Non-pigmented ciliary epithelial cell (primary cell): ENCODE measurements at places on chromosomes 6 and 20.

- DNase-seq = no peak
Observed at GRCh38 chr6:33170176-33171015, 21.9 kb downstream of the COL11A2 start.

DNA sequence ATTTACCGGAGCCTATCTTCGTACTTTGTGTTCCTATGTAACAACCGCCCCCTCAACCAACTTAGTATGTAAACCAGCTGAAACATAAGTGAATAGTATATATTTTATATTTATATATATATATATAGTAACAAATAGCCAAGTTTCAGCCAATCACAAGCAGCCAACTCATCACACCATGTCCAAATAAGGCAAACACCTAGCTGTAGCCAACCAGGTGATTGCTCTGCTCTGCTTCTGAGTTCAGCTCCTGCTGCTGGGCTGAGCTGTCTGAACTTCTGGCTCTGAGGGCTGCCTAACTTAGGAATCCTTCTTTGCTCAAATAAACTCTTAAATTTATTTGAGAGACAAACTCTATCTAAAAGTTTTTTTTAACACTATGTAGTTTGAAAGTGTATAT is 101.6 kb upstream of the SOX4 start:
- DNase-seq = no peak

- DNase-seq = no peak
Observed at GRCh38 chr6:82216549-82216948, 31.0 kb downstream of the IBTK start.

DNA sequence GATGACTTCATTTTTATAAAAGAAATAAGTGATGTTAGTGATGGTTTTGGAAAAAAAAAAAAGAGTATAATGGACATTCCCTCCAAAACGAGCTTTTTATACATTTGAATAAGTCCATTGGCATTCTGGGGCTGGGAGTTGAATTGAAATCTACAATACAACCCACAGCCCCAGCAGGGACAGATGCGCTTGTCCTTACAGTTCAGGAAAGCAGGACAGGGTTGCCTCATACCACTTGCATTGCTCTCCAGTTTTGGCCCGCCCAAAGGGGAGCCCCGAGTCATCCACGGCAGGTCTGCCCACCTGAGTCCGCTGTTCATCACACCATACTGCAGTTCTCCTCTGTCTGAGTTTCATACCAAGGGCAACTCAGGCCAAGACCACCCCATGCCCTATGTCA is 46.2 kb downstream of the VAPB start:
- DNase-seq = no peak

DNA sequence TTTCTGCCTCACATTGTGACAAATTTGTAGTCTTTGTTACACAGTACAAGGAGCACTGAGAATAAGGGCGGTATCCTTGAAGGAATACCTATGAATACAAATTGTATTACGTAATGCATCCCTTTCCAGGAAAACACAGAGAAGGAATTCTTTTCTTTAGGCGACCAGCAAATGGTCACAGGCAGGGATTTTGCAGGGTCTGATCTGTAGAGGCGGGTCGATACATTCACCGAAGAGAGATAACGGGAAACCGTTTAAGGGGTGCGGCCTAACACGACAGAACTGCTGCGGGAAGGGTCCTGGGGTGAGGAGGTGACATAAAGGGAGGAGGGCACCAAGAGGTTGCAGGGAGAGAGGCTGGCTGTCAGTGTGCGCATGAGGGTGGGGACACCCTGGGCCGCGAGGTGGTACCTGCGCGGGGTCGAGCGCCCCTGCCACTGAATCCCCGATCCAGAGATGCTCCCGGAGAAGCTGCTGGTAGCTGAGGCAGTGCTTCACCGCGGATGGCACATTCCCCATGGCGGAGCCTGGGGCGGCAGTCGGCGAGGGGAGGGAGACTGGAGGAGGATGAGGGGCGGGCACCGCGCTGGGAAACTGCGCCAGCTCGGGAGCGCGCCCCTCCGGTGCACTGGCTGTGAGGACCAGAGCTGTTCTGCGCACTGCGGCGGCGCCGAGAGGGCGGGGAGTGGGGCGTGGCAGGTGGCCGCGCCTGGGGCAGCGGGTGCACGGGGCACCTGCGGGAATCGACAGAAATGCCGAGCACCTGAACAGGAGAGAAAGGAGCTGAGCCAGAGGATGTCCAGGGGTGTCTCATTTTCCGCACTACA is at the start of gene HMGCLL1:
Gene HMGCLL1, minus strand, starts transcription at position 656 of the 827 bp plus-strand sequence. Its CDS starts 137 bp downstream, at position 519.
- no peak for DNase-seq

GRCh38 chr20:10111139-10111958 is 76.6 kb downstream of the ANKEF1 start:
- no peak for DNase-seq

- no peak for DNase-seq
Observed at GRCh38 chr6:44826025-44826676, 438.6 kb downstream of the CDC5L start.

DNA sequence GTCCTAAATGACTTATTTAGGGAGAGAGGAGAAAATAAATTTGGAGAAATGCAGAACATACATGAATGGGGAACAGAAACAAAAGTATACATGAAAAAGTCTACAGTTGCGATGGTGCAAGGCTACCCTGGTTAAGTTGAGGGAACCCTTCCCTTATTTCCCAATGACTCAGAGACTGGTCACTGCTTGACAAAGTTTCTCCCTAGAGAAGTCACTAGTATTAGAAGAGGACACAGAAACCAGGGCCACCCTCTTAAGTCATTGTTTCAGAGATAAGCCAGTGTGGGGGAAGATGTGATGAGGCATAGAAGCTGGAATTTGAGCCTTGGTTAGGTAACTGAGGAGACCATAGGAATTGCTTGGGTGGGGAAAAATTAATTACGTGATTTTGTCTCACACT is 24.4 kb upstream of the EDN1 start:
- no peak for DNase-seq

- no peak for DNase-seq
Observed at GRCh38 chr20:35968930-35969329, 540 bp downstream of the CNBD2 start.

DNA sequence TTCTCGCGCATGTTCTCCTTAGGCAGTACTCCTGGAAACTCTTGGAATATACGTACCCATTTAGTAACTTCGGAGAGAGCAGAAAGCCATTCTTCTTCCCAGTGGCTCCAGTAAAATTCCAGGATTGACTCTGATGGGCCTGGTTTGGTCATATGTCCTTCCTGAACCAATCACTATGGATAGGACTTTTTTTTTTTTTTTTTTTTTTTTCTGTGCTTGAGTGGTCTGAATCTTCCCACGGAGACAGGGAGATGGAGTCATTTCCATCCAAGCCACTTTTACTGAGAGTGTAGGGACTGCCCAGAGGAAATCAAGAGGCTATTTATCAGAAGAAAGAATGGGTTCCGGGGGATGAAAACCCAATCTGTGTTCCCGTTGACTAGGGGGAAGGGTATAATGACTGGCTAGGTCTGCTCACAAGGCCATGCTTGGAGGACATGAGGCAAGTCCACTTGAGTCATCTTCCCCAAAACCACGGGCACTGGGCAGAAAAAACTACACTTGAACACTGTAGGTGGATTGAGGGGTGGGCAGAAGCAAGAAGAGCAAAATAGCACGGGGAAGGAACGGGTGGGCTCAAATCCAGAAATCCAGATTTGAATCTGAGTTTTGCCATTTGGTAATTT is 35.4 kb upstream of the MRPS18A start:
- DNase-seq = no peak

DNA sequence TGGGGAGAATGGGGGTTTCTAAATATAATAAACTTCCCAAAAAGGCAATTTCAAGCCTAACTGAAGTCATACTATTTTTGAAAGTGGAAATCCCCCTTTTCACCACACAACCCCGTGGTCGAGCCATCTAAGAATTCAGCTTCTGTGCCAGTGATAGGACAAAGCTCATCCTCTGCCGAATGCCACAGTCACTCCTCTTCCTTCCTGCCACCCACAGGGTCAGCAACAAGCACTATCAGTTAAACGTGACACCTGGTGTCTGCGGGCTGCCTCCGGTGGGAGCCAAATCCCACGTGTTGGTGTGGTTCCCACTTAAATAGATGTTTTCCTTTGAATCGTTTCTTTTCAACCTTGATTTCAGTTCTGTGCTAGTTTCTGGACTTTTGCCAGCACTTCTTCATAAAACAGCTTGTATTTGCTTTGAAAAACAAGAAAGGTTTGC is 60.7 kb downstream of the TNFAIP3 start:
- no peak for DNase-seq

GRCh38 chr20:24376311-24377099 is 92.9 kb upstream of the SYNDIG1 start:
- peak; percentile 38 for DNase-seq

DNA sequence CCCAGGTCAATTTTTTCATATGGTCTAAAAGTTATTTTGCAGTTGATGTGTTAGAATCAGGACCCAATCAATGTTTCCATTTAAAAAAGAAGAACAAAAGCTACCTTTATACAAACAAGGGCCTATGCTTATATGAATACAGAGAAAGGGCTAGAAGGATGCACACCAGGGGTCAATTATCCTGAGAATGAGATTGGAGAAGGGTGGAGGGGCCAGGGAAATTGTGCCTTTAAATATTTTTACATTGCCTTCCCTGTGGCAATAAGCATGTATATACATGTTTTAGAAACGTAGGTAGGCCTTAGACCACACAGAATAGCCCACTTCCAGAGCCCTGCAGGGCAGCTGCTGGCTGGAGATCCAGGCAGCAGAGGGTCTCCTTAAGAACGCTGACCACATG is 12.7 kb downstream of the EXOC2 start:
- DNase-seq = no peak

DNA sequence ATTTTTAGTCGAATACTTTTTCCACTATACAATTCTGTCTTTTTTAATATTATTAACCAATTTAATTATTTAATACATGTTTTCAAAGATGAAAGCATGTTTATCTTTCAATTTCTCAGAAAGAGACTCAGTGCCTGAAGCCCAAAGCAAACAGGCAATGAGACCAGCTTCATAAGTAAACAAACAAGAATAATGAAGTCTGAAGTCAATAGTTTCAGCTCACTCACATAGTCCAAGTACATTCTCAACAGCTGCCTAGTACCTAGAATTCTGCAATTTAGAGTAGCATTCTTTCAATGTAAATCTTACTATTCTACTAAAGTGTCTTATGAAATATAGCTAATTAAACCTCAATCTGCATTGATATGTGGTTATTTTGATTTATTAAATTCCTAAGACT is 626.5 kb upstream of the NRSN1 start:
- no peak for DNase-seq

DNA sequence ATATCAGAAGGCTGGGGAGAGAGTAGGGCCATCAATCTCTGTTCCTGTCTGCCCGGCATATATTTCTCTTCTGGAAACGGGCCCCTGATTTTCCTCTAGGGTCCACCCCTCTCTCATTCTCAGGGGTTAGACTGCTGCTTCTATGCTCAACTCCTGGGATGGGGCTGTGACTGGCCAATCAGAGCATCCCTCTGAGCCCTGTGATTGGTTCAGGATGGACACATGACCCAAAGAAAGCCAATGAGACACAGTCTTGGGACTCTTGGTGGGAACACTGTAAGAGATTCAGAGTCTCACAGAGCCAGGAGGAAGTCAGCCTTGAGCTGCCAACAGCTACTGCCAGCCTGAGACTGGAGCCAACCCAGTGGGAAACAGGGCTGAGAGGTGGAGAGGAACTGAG is 31.0 kb upstream of the KCNB1 start:
- no peak for DNase-seq
